ENCODE measurements at places on chromosomes 7 and 10.

- no peaks in the 10 kb centered on the region for H3K4me1 ChIP-seq
- H3K36me3 ChIP-seq, result no peaks in the 10 kb centered on the region
- H3K27me3 ChIP-seq, result no peaks in the 10 kb centered on the region
Observed at GRCh38 chr7:38934051-38934450, 25.1 kb upstream of the VPS41 start.

GRCh38 chr10:23412223-23412622 lies 26.7 kb upstream of the OTUD1 start:
- no peak for DNase-seq
- H3K27me3 ChIP-seq, result peaks cover 6% of the 10 kb centered on the region
- H3K4me1 ChIP-seq, result no peaks in the 10 kb centered on the region
- no peaks in the 10 kb centered on the region for H3K36me3 ChIP-seq
- no peak overlapping the region for H3K4me3 ChIP-seq

DNA sequence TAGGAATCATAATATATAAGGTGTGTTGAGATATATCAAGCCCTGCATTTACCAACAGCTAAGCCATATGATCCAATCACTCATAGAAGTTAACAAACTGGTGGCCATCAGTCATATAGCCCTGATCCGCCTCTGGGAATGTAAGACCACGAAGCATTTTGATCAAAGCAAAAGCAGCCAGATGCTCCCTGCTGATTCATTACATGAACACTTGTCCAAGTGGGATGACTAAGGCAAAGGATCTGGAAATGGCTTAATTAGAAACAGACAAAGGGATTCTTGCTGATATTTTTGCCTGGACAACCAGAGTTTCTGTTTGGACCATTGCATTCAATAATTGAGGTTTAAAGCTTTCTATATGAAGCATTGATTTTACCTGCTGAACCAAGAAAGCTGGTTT lies 535.5 kb downstream of the GPAM start:
- peaks cover 1% of the 10 kb centered on the region for H3K27me3 ChIP-seq
- peaks cover 11% of the 10 kb centered on the region for H3K36me3 ChIP-seq
- no peak overlapping the region for H3K27ac ChIP-seq
- H3K4me3 ChIP-seq, result no peak overlapping the region
- H3K4me1 ChIP-seq, result no peaks in the 10 kb centered on the region
- no peak for DNase-seq

GRCh38 chr7:120988591-120989256 lies at the start of gene CPED1:
TSS of gene CPED1 (plus strand) at chr7:120988711. CDS start at chr7:120989622, 911 bp downstream.
- peaks cover 16% of the 10 kb centered on the region for H3K4me1 ChIP-seq
- peak; percentile 59 for DNase-seq
- H3K36me3 ChIP-seq, result no peaks in the 10 kb centered on the region
- no peak within 1 kb of the TSS for H3K27ac ChIP-seq
- peak within 1 kb of the TSS; percentile 87 for H3K4me3 ChIP-seq

GRCh38 chr7:135192914-135193536 lies 18.3 kb downstream of the WDR91 start:
- DNase-seq, result no peak
- no peak overlapping the region for H3K27ac ChIP-seq
- H3K36me3 ChIP-seq, result peaks cover 38% of the 10 kb centered on the region
- H3K4me3 ChIP-seq, result peak overlapping the region; percentile 51

DNA sequence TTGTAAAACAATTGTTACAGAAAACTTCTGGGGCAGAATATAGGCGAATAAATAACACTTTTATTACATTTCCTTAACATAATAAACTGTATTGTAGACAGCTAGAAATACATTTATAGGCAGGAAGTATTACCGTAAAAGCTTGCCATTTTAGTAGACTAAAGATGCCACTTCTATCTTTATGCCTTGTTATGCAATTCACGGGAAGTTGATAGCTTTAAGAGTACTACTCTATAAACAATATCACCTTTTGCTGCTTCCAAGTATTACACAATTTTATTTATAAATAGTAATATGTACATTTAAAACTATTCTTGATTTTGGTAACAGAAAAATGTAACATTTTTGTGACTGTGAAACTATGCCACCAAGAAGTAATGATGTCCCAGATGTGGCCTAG lies 37.9 kb downstream of the PALS2 start:
- H3K27ac ChIP-seq, result no peak overlapping the region
- H3K27me3 ChIP-seq, result no peaks in the 10 kb centered on the region

- H3K4me3 ChIP-seq, result peak overlapping the region; percentile 92
- H3K27me3 ChIP-seq, result peaks cover 10% of the 10 kb centered on the region
- peaks cover 22% of the 10 kb centered on the region for H3K36me3 ChIP-seq
Observed at GRCh38 chr10:43395571-43396060, 13.4 kb downstream of the HNRNPF start.

GRCh38 chr7:120955577-120956149 lies 5.1 kb downstream of the ING3 start:
- H3K36me3 ChIP-seq, result peaks cover 3% of the 10 kb centered on the region
- peaks cover 11% of the 10 kb centered on the region for H3K4me1 ChIP-seq
- DNase-seq, result no peak
- no peak overlapping the region for H3K27ac ChIP-seq
- peaks cover 4% of the 10 kb centered on the region for H3K27me3 ChIP-seq
- no peak overlapping the region for H3K4me3 ChIP-seq

- peaks cover 4% of the 10 kb centered on the region for H3K36me3 ChIP-seq
Observed at GRCh38 chr7:33893377-33893776, 12.0 kb upstream of the BMPER start.

DNA sequence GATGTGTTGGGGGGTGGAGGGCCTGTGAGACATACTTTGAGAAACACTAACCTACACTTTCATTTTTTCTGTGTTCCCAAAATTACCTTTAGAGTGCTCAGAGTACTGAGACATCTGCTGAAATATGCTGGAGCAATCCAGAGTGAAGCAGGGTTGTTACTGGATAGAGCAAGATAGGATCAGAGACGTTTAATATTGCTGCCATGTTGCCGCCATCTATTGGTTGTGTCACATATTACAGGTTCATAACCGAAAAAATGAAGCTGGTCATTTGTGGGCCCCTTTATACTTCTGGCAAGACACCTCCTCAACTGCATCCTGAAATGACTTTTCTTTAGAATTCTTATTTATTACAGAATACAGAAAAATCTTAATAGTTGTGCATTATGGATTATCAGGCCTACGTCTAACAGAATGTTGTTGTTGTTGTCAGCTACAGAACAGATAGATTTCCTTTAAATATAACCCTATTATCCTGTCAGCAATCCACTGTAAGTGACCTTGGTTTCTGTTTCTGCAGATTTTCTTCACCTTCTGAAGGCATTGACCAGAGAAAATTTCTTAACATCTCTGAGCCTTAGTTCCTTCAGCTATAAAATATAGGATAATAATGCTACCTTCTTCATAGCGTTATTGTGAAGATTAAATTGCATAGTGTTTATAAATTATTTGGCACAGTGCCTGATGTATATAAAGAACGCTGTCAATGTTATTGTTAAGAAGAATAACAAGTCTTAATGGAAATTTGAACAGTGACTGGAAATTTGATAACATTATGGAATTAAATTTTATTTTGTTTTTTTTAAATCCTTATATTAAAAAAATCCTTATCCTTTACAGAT lies 16.2 kb upstream of the DLD start:
- H3K4me1 ChIP-seq, result peaks cover 35% of the 10 kb centered on the region
- peak; percentile 54 for DNase-seq
- H3K36me3 ChIP-seq, result no peaks in the 10 kb centered on the region

DNA sequence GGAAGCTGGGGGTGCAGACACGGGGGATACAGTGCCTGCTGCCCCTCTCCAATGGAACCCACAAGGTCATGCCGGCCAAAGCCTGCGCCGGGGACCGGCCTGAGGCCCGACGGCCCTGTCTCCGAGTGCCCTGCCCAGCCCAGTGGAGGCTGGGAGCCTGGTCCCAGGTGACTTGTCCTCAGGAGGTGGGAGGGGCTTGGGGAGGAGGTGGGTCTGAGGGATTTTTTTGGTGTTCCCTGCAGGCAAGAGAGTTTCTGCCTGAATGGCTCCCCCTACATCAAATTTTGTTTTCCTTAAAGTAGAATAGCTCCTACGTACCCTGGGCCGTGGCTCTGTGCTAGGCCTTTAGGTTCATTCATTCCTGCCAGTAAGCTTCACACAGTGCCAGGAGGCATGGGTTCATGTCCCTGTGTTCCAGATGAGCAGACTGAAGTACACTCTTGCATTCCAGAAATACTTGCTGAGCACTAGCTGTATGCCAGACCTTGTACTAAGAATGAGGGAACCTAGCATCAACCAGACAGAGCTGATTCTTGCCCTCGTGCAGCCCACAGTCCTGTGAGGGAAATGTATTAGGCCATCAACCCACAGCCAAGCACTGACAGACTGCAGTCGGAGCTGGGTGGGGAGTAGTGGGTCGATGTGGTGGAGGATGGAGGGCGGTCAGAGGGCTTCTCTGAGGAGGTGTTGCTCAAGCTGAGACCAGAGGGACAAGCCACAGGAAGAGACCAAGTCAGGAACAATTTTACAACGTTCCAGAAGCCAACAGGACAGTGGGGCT lies 31.1 kb downstream of the TBATA start:
- peaks cover 5% of the 10 kb centered on the region for H3K4me1 ChIP-seq
- H3K4me3 ChIP-seq, result no peak overlapping the region
- peaks cover 8% of the 10 kb centered on the region for H3K27me3 ChIP-seq

- peak; percentile 70 for DNase-seq
- no peak overlapping the region for H3K27ac ChIP-seq
- no peaks in the 10 kb centered on the region for H3K36me3 ChIP-seq
- H3K27me3 ChIP-seq, result peaks cover 5% of the 10 kb centered on the region
- H3K4me3 ChIP-seq, result no peak overlapping the region
Observed at GRCh38 chr10:86688398-86688921, 20.1 kb downstream of the LDB3 start.

- peak within 1 kb of the TSS; percentile 96 for H3K27ac ChIP-seq
- peak; percentile 98 for DNase-seq
- peak within 1 kb of the TSS; percentile 98 for H3K4me3 ChIP-seq
- peaks cover 38% of the 10 kb centered on the region for H3K4me1 ChIP-seq
- peaks cover 39% of the 10 kb centered on the region for H3K36me3 ChIP-seq
Observed at GRCh38 chr7:100874577-100875355, at the start of gene SRRT. TSS of gene SRRT (plus strand) at chr7:100875103. CDS start at chr7:100875591, 488 bp downstream.

- H3K36me3 ChIP-seq, result peaks cover 4% of the 10 kb centered on the region
- H3K4me1 ChIP-seq, result peaks cover 8% of the 10 kb centered on the region
- H3K27me3 ChIP-seq, result peaks cover 4% of the 10 kb centered on the region
- H3K4me3 ChIP-seq, result peak overlapping the region; percentile 59
Observed at GRCh38 chr7:100469227-100470044, 5.4 kb upstream of the SPACDR start.

Measured in endothelial cell (in vitro differentiated cells).